ENCODE measurements at places on chromosomes 3 and 15.

DNA sequence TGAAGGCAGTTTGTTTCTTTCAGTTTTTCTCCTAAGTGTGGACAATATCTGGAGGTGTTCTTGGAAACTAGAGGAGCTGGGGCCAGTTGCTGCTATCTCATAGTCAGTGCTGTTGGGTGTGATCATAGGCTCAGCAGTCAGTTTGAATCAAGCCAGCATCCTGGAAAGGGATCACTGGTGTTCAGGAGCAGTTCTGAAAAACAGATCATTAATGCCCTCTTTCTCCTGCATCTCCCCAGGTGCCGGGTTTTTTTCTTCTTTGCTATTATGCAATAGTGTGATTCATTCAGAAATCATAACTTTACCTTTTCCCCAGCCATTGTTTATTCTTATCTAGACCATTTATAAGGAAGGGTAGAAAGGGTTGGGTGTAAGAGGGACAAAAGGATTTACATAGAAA is 24.0 kb downstream of the LNP1 start:
- DNase-seq = no peak

DNA sequence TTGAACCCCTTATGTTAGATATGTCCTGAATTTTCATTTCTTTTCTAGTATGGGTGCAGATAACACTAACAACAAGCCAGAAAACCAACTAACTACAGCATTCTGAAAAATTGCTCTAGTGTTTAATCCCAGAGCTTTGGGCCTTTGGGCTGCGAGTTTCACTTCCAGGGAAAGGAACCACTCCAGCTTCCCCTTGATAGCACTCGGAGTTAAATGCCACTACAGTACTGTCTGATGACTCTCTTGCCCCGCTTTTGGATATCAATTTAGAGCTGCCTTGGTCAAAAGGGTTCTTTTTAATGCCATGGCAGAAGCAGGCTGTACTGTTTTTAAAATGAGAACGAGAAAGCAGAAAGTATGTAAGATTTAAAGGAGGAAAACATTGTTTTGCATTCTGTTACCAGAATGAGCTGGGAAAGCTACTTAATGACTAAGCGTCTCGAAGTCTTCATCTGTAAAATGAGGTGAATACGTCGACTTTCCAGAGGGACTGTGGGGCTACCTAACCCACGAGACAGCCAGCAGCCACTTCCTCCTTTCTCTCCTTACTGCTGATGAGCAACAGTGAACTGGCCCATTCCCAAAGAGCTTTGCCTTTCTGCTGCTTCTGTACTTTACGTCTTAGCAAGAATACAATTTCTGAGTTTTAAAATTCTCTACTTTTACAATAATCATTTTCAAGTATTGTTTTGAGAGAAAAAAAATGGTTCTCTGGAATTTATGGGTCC is 299.3 kb upstream of the LYSMD4 start:
- DNase-seq = no peak

DNA sequence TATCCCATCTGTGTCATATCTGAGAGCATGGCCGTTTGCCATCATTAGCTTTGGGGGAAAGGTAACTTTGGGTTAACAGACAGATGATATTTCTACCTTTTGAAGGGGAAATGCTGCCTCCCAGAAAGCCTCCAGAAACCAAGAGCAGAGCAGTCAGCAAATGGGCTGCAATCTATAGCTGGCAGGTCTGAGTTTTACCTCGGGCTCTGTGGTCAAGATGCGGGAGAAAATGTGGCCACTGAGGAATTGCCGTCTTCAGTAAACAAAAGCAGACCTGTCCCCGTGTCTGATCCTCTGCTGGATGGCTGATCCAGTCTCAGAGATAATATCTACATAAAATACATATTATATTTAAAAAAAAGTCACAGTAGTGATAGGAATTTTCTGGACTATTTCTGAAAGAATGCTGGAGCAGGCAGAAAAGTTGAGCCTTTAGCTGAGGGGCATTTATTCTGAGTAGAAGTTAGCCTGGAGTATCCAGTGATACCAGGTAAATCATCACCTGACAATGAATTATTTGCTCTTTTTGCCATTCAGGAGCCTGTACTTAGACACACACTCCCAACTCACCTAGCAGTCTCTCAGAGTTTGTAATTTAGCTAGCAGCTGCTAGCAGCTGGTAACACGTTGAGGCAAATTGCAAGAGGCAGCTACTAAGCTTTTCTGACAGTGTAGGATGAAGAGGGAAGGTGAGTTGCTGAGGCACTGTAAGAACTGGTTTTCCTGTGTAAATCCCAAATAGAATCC is 285.3 kb upstream of the RARB start:
- no peak for DNase-seq

DNA sequence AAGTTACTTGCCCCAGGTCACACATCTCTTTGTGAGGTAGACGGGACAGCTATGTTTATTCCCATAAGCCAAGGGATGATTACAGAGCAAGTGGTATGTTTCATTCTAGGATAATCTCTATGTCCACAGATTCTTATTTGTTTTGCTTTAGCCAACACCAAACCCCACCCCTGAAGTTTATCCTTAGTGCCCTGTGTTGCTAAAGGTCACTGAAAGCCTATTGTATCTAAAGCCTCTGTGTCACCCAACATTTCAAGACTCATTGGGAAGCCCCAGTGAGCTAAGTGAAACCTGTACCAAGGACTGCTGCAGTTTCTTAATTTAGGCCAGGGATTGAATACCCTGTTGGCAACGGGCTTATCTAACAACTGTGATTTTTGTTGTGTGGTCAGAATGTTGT is 135.6 kb downstream of the ADAMTS9 start:
- no peak for DNase-seq

DNA sequence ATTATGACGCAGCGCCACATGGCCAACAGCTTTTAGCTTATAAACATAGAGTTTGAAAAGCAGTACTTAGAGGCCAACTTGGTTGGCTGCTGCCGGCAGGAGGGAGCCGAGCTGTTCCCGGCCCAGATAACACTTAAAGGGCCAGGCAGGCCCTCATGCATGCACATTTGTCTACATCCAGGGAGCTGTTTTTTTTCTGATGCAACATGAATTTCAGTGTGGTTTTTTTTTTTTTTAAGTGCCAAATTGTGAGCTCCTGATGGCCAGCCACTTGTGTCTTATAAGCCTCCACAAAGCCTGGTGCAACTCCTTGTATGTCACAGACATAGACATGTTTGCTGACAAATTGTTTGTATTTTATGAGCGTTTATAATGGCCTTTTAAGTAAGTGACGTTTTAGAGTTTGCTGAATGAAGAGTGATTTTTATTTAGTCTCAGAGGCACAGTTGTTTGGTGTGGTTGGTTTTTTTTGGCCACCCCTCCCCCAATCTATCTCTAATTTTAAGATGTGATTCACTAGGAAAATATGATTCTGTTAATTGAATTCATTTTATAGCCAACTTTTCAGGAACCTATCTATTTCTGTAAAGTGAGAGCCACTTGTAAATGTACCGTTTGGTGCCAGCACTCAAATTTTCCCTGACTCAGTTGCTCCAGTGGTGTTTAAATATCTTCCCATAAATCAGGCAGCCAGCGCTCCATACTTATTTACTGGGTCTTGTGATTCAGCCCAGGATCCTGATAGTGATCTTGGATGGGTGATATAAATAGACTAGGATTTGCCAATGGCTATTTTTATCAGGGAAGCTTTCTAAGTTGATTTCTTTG is 134.3 kb downstream of the VGLL4 start:
- DNase-seq = no peak

DNA sequence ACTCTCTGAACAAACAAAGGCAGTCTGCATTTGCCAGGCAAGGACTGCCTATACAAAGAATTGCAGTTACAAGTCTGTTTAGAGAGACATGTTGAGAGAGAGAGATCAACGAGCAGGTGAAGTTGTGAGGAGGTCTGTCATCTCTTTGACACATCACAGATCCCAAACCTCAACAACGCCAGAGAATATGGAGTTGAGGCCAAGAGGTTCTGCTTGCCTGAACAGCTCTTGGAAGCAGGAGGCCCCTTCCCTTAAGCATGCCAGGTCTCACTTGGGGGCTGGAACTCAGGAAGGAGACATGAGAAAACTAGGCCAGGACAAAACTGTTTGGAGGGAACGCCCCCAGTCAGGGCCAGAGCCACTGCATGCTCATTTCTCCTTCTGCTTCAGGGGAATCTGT is 22.3 kb upstream of the MUSTN1 start:
- no peak for DNase-seq

GRCh38 chr15:65175511-65175910 is 9.6 kb downstream of the CLPX start:
- no peak for DNase-seq

DNA sequence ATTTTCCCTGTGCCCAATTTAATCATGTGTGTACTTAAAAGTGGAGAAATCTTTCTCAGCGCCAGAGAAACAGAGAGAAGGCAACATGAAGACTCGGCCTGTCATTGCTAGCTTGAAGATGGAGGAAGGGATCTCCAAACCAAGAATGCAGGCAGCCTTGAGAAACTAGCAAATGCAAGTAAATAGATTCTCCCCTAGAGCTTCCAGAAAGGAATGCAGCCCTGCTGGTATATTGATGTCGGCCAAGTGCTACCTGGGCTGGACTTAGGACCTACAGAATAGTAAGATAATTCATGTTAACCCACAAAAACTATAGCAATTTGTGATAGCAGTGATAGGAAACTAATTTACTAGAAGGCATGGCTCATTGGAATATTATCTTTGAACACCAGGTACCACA is 150.9 kb upstream of the ABI3BP start:
- no peak for DNase-seq

GRCh38 chr3:38958026-38958720 is 93.6 kb downstream of the SCN11A start:
- no peak for DNase-seq

DNA sequence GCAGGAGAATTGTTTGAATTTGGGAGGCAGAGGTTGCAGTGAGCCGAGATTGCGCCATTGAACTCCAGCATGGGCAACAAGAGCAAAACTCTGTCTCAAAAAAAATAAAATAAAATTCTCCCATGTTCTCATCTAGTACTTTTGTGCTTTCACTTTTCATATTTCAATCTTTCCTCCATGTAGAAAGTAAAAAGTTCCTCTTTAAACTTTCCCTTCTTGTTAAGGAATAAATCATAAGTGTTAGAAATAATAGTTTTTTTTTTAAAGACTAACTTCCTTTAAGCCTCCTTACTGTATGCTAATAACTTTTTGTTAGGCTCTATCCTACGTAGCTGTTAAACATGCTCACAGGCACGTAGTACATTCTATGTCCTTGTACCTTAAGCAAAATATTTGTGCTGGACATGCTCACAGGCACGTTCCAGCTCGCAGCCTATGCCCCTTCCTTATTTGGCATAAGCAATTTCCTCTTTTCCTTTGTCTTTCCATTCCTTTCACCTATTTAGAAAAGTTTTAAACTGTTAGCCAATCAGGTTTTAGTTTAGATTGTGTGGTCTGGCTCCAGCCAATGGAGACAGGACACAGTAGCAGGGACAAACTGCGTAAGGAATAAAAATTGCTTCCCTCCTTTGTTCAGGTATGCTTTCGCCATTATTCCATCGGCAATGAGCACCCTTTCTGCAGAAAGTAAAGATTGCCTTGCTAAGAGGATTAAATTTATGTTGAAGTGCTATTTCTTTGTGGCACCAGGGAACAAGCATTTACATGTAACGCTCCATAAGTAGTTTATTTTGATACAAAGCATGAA is 38.9 kb upstream of the PIK3CB start:
- no peak for DNase-seq

GRCh38 chr15:76299786-76300185 is 11.5 kb downstream of the ETFA start:
- no peak for DNase-seq

DNA sequence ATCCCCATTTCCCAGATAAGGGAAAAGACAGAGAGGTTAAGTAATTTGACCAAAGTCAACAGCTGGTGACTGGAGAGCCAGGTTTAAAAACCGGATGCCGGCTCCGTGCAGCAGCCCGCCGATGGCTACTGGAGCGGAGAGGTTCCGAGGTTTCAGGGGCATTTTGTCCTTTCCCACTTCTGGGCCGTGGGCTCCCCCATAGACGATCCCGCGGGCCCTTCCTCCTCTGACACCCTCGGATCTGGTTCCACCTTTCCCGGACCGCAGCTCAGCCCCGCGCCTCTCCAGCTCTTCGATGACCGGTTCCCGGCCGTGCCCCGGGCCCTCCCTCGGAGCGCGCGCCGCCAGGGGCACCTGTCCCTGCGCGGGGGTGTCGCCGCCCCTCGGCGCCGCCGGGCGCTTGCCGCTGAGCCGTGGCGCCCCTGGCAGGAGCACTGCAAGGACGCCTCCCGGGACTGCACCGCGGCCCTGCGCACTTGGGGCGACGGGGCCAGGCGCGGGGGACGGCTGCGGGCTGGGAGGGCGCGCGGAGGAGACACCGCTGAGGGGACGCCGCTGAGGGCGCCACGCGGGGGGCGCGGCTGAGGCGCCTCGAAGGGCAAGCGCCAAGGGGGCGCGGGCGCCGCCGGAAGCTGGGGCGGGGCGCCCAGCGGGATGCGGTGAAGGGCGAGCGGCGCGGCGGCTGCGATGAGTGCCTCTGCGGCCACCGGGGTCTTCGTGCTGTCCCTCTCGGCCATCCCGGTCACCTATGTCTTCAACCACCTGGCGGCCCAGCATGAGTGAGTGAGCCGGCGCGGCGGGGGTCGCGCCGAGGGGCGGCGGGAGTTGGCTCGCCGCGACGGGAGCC is at the start of gene TM6SF1:
TM6SF1 (plus strand) TSS at position 652 of the 847 bp plus-strand sequence; CDS start at position 688, 36 bp downstream.
- peak; percentile 25 for DNase-seq

DNA sequence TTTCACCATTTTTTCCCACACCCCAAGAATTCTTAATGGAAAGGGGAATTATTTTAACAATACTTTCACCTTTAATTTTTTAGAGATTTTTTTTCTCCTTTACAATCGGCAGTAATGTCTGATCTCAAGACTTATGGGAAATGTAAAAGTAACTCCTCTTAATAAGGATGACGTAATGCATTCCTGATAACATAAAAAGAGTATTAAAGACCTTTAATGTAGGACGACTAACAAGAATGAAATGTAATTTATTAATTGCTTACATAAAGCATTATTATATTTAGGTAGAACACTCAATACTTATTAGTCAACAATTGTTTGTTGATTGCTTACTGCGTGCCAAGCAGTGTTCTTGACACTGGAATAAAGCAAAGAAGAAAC is 416.8 kb upstream of the NAALADL2 start:
- DNase-seq = no peak

DNA sequence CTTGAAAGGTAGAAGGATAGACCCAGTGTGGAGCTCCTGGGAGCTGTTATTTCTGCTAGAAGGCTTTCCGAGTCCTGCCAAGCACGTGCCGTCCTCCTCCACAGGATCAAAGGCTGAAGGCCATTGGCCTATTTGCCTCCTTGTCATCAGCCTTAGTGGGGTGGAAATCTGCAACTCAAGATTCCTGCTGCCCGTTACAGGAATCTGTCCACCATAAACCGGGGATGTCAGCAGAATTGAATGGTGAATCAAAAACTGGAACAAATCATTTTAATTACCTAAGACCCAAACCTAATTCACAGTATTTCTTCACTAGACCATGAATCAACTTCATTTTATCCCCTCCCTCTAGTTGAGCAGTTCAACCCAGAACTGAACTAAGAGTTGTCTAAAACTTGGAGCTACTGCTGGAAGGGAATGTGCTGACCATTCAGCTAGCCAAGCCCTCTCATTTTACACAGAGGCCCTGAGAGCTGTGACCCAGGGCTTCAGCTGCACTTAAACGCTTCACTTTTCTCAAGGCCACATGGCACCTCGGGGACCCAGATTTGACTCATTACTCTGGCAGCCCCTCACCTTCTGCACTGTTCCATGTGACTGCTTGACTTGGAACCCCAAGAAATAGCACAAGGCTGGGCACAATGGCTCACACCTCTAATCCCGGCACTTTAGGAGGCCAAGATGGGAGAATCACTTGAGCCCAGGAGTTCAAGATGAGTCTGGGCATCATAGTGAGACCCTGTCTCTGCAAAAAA is 36.8 kb upstream of the KIF23 start:
- DNase-seq = no peak

- no peak for DNase-seq
These were observed 1155.5 kb downstream of the TBL1XR1 start for GRCh38 chr3:176041812-176042211.

All from germinal center (tissue), 1 donor.